ENCODE measurements at places on chromosomes 3 and 15. TPM values are rescaled to one million over a fixed set of nuclear protein-coding genes. Genes with fewer than 3 reads are reported as not detected.

The STAC gene
- total RNA-seq = 0.57 TPM

The TEX55 gene
- not detected for total RNA-seq

The CD96 gene
- not detected for total RNA-seq

The TRAT1 gene
- total RNA-seq = not detected

The MED12L gene
- 0.65 TPM for total RNA-seq

The PLD1 gene
- 65.4 TPM for total RNA-seq

The PRTG gene
- 2.3 TPM for total RNA-seq

The CTXND1 gene
- total RNA-seq = not detected

The LRRC2 gene
- total RNA-seq = 0.10 TPM

The ADAMTS17 gene
- total RNA-seq = not detected

The THAP10 gene
- 2.8 TPM for total RNA-seq

The NR1I2 gene
- total RNA-seq = not detected

The SLC12A1 gene
- not detected for total RNA-seq

The CLDN16 gene
- total RNA-seq = under 0.01 TPM

The APEH gene
- total RNA-seq = 75.8 TPM

The LDHAL6B gene
- not detected for total RNA-seq

The IL17RD gene
- total RNA-seq = 0.98 TPM

The SLC51B gene
- not detected for total RNA-seq

The TP63 gene
- total RNA-seq = not detected

The ADGRG7 gene
- not detected for total RNA-seq

The GASK1A gene
- total RNA-seq = 0.10 TPM

The ALG1L2 gene
- total RNA-seq = not detected

The FETUB gene
- total RNA-seq = not detected

The SAMMSON gene
- total RNA-seq = not detected

The GOLGA8Q gene
- total RNA-seq = 0.48 TPM

The REC114 gene
- total RNA-seq = not detected
